EL (cell line): ENCODE measurements at places on chromosomes 7 and 10.

GRCh38 chr10:23826421-23826820 is 382.5 kb upstream of the KIAA1217 start:
- DNase-seq, result peak; percentile 4

DNA sequence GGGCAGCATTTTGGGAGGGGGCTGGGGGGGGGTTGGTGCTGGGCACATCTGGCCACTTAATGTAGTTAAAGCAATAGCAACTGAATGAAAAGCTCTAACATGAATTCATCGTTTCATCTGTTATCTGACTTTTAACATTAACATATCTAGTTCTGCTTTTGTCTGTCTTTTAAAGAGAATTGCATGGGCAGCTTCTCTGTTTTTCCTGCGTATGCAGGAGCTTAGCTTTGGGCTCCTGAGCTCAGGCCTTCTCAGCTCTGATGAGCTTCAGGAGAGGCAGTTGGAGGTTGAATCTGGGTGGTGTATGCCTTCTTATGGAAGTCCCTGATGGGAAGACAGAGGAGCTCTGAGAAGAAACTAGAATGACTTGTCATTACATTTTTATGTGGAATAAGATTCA is 58.4 kb downstream of the DNAJB6 start:
- DNase-seq, result no peak

- DNase-seq, result no peak
Observed at GRCh38 chr7:113033959-113034358, 52.7 kb downstream of the GPR85 start.

- no peak for DNase-seq
Observed at GRCh38 chr7:141001122-141001521, 13.6 kb downstream of the MRPS33 start.

DNA sequence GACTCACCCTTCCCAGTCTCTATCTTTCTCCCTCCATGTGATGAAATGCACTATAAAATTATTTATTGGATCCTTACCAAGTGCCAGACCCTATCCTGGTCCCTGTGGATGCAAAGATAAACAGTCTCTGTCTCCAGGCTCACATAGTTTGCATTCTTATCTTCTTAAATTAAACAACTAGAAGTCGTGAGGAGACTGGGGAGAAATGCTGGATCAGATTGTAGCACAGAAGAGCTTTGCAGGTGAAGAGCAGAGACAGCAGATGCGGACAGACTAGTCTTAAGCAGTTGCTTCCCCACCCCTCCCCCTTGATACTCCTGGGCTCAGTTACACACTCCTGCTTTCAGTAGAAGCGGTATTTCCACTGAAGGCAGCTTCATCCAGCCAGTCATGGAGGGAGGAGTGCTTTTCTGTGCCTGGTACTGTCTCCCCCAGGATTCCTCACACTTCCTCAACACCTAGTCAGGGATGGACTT is 20.8 kb upstream of the CDK1 start:
- DNase-seq, result peak; percentile 26
